ENCODE measurements at places on chromosomes 4 and X.
A peak's percentile ranks its signal among the peaks of the same experiment; 100 is the strongest.

DNA sequence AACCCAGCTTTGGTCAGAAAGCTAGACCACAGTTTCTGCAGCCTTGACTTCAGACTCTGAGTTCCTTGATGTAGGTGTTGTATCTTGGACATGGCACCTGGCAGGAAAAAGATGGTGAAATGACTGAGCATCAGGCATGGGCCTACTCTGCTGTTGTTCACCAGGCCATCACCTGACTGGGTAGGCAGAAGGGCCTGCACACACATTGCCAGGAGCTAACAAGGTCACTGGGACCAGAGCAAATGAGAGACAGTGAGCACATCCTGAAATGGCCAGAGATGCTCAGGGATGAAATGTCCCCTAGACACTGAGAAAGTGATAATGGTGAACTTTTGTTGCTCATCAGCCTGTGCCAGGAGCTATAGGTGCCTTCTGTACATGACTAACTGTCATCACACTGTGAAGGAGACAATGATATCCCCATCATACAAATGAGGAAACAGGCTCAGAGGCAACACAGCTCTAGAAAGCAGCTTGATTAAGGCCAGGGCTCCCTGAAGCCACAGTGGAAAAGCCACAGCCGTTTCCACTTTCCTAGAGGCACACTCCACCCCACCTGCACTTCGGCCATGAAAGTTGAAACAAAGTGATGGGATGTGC is 128.3 kb downstream of the TSPAN5 start:
- DNase-seq, result no peak

GRCh38 chr4:72568959-72569718 is at the start of gene ADAMTS3:
TSS of gene ADAMTS3 (minus strand) at chr4:72569221. CDS start at chr4:72568762, 459 bp downstream.
- peak; percentile 27 for DNase-seq

- DNase-seq, result no peak
Observed at GRCh38 chr4:179307297-179308136, 1865.3 kb upstream of the AGA start.

DNA sequence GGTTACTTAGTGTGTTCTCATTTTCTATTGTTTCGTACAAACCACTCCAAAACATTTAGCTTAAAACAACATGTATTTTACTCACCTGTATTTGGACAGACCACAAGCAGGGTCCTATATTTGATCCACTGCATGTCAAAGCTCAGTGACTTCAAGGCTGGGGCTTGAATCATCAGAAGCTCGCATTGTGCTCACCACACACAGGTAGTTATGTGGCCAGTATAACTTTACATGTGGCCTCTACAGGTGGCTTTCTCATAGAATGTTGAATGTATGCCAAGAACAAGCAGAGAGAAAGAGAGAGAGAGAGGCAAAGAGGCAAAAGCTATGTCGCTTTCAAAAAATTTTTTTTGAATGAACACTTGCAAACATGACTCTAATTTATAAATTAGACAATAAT is 107.6 kb downstream of the QRFPR start:
- DNase-seq, result no peak

Data from mucosa of descending colon (tissue), 3 donors.